HL-60 (cell line): ENCODE measurements at places on chromosomes 16 and 17.
A peak's percentile ranks its signal among the peaks of the same experiment; 100 is the strongest.

GRCh38 chr17:41178843-41179616, 1.0 kb upstream of the KRTAP4-2 start:
- DNase-seq: no peak

- no peak for DNase-seq
These were observed 66.4 kb downstream of the CDK5R1 start for GRCh38 chr17:32553168-32553567.

GRCh38 chr17:66834919-66835454, at the start of gene CACNG5:
Gene CACNG5 (plus strand): TSS chr17:66835117. CDS start chr17:66877333, 42,216 bp downstream.
- DNase-seq: no peak

GRCh38 chr17:78674595-78675315, 97.6 kb upstream of the DNAH17 start:
- no peak for DNase-seq

- DNase-seq: no peak
These were observed 30.2 kb upstream of the ARHGAP44 start for GRCh38 chr17:12759090-12759489.

GRCh38 chr17:36625188-36625587, 23.8 kb downstream of the MRM1 start:
- DNase-seq: no peak

DNA sequence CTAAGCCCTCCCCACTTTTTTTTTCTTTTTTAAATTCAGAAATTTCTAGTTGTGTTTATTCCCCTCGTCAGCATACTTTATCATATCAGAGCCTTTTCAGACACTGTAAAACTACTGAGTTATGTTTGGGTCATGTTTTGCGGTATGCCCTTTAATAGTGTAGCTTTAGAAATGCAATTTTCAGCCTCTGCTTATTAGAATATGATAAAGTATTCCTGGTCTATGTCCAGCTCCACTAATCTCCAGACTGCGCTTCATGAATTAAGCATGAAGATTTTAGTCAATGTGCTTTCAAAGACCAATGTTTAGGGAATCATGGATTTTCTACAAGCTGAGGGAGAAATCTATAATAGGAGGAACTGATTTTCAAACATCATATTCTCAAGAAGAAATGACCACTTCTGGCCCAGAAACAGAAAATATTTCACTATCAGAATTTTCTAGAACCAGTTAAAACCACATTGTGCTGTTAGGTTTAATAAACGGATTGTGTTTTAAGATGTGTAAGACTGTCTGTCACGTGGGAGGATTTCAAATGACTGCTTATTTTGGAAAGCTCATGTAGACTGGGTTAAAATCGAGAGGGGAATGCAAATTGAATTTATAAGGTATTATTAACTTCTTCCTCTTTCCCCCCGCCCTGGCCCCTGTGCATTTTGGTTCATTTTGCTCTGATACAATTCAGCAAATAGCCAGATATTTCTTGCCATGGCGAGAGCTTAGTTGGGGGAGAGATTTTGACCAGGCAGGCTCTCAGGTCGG, 498.5 kb downstream of the WWOX start:
- DNase-seq: no peak

DNA sequence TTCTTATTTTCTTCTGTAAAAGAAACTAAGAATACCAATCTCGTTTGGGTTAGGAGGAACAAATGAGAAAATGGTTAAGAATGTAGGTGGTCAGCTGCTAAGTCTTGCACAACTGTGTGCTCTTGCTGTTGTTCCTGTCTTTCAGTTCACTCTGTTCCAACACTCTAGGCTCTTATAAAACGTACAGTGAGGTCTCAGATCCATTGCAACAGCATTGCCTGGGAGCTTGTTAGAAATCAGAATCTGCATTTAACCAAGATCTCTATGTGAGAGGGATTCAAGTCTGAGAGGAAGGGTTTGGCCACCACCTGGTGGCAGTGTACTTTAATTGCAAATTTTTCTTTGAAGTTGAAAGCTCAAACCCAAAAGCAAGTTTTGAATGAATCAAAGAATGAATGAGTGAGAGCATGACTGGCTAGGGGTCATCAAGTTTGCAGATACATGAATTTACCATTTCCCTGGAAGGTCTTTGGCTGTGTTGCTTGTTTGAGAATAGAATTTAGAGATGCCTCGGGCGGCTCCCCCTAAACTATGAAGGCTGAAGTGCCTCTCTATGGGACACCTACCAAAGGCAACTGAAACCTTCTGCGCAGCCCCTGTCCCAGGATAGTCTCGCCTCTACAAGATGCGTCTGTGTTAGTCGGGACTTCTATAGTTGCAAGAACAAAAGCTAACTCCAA, 2.5 kb downstream of the ALOX15B start:
- DNase-seq: peak; percentile 74

- DNase-seq: no peak
These were observed 9.1 kb downstream of the UNC13D start for GRCh38 chr17:75834928-75835653.

- DNase-seq: no peak
These were observed 137.5 kb downstream of the XYLT1 start for GRCh38 chr16:17333229-17333628.

DNA sequence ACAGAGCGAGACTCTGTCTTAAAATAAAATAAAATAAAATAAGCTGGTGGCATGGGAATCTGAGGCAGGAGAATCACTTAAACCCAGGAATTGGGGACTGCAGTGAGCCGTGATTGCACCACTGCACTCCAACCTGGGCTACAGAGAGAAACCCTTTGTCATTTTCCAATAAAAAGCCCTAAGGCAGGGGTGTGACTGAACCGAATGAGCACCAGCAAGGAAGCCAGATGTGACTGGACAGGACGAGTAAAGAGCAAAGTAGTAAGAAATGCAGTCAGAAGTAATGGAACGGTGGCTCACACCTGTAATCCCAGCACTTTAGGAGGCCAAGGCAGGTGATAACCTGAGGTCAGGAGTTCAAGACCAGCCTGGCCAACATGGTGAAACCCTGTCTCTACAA, 3.8 kb upstream of the RPL23 start:
- DNase-seq: no peak

DNA sequence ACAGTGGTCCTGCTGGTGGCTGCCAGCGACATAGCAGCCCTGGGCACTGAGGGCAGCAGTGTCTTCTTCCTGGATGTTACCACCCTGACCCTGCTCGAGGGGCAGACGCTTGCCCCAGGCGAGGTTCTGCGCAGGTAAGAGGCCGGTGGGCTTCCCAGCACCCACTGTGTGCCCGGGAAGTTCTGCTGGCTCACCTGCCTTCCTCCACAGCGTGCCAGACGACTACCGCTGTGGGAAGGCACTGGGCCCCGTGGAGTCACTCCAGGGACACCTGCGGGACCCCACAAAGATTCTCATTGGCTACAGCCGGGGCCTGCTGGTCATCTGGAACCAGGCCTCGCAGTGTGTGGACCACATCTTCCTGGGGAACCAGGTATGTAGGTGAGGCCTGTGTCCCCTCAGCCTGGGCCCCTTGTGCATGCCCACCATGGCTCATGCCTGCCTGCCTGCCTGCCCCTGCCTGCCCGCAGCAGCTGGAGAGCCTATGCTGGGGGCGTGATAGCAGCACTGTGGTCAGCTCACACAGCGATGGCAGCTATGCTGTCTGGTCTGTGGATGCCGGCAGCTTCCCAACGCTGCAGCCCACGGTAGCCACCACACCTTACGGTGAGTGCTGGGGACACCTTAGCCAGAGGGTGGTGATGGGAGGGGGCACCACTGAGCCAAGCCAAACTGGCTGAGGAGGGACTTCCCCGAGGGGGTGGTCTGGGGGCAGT, 8.5 kb downstream of the LLGL1 start:
- no peak for DNase-seq

DNA sequence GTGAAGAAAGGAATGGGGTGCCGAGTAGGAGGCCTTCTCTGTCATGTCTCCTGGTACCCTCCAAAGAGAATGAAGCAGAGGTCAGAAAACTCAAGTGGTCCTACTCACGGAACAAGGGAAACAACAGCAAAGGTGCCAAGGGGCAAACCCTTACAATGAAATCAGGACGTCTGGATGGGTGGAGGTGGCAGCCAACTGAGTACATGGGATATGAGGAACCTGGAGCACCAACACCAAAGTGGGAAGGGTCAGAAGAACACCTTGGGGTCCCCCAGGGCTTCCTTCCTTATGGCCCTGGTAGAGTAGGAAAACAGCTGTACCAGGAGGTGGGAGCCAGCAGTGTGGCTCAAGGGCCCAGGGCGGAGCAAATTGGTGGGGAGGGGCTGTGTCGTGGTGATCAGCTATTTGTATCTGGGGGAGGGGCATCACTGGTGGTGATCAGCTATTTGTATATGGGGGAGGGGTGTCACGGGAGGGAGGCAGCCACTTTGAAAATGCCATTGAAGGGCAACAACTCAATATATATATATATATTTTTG, 643 bp downstream of the HIGD1B start:
- DNase-seq: no peak

DNA sequence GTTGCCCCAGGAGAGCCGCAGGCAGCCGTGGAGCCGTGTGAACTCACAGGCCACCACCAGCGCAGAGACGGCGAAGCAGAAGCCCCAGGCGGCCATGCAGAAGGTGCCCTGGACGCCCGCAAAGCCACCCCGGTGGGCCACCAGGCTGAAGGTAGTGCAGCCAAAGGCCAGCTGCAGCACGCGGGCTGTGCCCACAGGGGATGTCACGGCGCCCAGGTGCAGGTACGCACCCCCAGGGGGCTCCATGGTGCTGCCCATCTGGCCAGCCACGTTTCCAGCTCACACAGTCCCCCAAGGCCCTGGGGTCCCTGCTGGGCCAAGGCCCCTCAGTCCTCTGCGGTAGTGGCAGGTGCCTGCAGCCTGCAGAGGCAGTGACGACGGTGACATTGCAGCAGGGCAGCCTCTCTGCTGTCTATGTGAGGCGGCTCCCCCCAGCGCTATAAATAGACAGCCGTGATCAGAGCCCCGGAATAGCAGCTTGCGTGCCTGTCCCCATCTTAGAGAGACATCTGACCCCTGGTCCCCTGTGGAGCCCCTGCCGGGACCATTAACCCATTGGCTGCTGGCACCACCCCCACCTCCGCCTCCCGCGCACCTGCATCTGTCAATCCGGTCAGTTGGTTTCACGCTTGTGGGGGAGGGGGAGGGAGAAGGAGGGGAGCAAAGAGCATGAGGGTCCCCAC, 4.5 kb upstream of the PYCR1 start:
- no peak for DNase-seq

DNA sequence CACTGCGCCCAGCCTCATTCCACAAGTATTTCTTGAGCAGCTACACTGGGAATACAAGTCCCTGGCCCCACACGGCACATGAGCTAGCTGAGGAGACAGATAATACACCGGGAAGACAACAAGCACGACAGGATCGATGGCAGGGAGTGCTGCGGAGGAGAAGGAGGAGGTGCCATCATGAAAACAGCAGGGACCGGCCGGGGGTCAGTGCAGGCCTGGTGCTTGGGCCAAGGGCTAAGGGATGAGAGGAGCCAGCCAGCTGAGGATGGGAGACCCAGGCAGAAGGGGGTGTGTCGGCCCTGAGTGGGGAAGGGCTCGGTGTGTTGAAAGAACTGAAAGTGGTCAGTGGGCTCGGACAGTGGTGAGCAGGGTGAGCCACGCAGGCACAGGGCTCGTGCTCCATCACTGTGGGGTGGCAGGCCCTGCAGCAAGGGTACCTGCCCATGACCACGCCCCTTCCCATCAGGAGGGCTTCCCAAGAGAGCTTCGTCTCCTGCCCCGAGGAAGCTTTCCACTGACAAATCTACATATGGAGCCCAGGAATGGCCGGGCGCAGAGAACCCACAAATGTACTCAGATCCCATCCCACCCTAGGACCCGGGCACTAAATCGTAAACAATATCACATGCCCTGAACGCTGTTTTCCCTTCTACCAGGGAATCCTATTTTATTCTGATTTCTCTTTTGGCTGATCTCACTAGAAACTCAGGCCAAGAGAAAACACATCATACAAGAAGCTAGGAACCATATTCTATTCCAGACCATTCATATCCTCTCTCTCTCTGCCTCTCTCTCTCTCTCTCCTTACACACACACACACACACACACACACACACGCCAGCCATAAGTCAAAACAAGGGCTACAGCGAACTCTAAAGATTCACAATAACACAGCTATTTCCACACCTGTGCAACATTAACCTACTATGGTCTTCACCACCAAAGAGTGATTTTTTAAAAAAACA, 50.7 kb upstream of the TNRC6C start:
- no peak for DNase-seq

GRCh38 chr16:70687102-70687511, 1.3 kb upstream of the MTSS2 start:
- DNase-seq: no peak

DNA sequence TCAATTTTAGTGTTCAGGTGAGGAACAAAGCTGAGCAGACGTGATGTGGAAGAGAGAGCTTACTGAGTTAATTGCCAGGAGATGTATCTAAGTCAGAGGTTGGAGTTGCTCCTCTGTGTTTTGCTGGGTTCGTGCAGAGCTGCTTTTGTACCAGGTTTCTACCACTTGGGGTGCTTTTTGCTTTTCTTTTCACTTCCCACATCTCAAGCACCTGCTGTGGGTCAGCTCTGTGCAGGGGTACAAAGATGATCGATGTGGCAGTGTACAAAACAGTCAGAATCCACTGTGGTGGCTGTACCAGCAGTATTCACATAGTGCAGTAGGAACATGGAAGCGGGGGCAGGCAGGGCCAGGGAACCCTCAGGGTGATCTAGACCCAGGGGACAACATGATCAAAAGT, 14.8 kb downstream of the UNK start:
- no peak for DNase-seq

GRCh38 chr17:823501-823902, 41.3 kb downstream of the MRM3 start:
- DNase-seq: no peak

- DNase-seq: no peak
These were observed 3.3 kb downstream of the ERBB2 start for GRCh38 chr17:39702901-39703893.

- no peak for DNase-seq
These were observed 32.4 kb upstream of the EFCAB13 start for GRCh38 chr17:47291242-47291873.
